Neural progenitor cell (in vitro differentiated cells): ENCODE measurements at places on chromosomes 5 and 9. TPM values are rescaled to one million over a fixed set of nuclear protein-coding genes. Genes with fewer than 3 reads are reported as not detected.
A peak's percentile ranks its signal among the peaks of the same experiment; 100 is the strongest.

GRCh38 chr5:2998106-2998505, 246.6 kb upstream of the IRX2 start:
- no peaks in the 10 kb centered on the region for H3K27me3 ChIP-seq
- no peak overlapping the region for H3K27ac ChIP-seq
- no peaks in the 10 kb centered on the region for H3K36me3 ChIP-seq

DNA sequence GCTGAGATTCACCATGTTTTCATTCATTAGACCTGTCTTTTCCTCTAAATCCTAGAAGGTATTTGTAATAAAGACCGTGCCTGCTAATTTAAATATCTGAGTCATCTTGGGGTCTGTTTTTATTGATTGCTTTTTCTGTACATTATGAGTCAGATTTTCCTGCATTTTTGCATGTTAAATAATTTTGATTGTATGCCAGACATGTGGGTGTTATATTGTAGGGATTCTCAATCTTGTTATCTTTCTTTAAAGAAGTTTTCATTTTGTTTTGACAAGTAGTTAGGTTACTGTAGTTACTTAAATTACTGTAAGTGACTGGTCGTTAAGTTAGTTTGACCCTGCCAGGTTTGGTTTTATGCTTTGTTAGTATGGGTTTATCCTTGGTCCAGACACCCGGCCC, 35.1 kb downstream of the EXOSC2 start:
- no peak for DNase-seq
- no peaks in the 10 kb centered on the region for H3K27me3 ChIP-seq
- H3K4me1 ChIP-seq: peaks cover 4% of the 10 kb centered on the region
- no peak overlapping the region for H3K27ac ChIP-seq

- H3K4me3 ChIP-seq: peak within 1 kb of the TSS; percentile 60
- DNase-seq: peak; percentile 85
- peaks cover 34% of the 10 kb centered on the region for H3K4me1 ChIP-seq
Observed at GRCh38 chr5:36606428-36607113, at the start of gene SLC1A3. Gene SLC1A3 (plus strand): TSS chr5:36606606. CDS start chr5:36608424, 1,818 bp downstream.

GRCh38 chr9:101509572-101509971, 24.1 kb upstream of the RNF20 start:
- H3K27me3 ChIP-seq: no peaks in the 10 kb centered on the region
- DNase-seq: no peak
- no peaks in the 10 kb centered on the region for H3K36me3 ChIP-seq
- no peak overlapping the region for H3K4me3 ChIP-seq

DNA sequence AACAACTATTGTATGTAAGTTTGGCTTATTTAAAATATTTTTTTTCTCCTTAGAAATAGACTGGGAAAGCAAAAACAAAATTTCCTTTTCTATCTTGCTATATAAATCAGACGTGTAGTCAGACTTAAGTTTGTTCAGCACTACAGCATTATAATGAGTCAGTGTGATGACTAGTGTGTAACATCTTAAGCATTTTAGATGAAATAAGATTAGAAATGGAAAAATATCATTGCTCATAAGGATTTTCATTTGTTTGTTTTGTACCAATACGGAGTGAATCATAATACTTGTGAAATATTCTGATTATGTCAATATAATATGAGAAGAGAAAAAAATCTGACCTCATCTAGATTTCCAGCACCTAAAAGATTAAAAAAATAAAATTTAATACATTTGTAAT, 64.7 kb upstream of the RICTOR start:
- H3K27me3 ChIP-seq: no peaks in the 10 kb centered on the region
- no peak overlapping the region for H3K27ac ChIP-seq
- no peak overlapping the region for H3K4me3 ChIP-seq
- no peak for DNase-seq
- no peaks in the 10 kb centered on the region for H3K36me3 ChIP-seq
- H3K4me1 ChIP-seq: no peaks in the 10 kb centered on the region

DNA sequence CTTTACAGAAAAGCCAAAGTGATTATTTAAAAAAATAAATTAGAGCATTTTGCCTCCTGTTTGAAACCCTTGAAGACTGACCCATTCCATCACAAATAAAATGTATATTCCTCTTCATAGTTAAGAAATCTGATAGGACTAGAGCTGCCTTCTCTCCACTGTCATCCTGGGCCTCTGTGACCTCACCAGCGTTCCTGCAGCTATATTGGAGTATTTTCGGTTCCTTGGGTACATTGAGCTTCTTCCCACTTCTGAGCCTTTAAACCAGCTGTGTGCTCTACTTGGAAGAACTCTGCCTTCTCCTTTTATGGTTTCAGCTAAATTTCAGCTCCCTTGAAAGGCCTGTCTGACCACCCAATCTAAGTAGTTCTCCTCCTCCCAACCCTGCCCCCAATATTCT, 99.1 kb upstream of the ABCA1 start:
- no peaks in the 10 kb centered on the region for H3K27me3 ChIP-seq
- no peak overlapping the region for H3K4me3 ChIP-seq
- H3K27ac ChIP-seq: no peak overlapping the region
- H3K36me3 ChIP-seq: no peaks in the 10 kb centered on the region

GRCh38 chr5:177508837-177509236, 789 bp downstream of the DOK3 start:
- DNase-seq: no peak
- no peaks in the 10 kb centered on the region for H3K27me3 ChIP-seq
- no peaks in the 10 kb centered on the region for H3K36me3 ChIP-seq
- H3K4me3 ChIP-seq: no peak overlapping the region
- H3K4me1 ChIP-seq: no peaks in the 10 kb centered on the region

GRCh38 chr5:115450741-115451140, 93.8 kb downstream of the FEM1C start:
- no peaks in the 10 kb centered on the region for H3K27me3 ChIP-seq
- H3K27ac ChIP-seq: peak overlapping the region; percentile 76
- H3K4me1 ChIP-seq: peaks cover 17% of the 10 kb centered on the region
- no peak for DNase-seq

- no peaks in the 10 kb centered on the region for H3K36me3 ChIP-seq
- no peaks in the 10 kb centered on the region for H3K27me3 ChIP-seq
- H3K4me1 ChIP-seq: no peaks in the 10 kb centered on the region
Observed at GRCh38 chr5:42645138-42645537, 111.5 kb upstream of the CCDC152 start.

DNA sequence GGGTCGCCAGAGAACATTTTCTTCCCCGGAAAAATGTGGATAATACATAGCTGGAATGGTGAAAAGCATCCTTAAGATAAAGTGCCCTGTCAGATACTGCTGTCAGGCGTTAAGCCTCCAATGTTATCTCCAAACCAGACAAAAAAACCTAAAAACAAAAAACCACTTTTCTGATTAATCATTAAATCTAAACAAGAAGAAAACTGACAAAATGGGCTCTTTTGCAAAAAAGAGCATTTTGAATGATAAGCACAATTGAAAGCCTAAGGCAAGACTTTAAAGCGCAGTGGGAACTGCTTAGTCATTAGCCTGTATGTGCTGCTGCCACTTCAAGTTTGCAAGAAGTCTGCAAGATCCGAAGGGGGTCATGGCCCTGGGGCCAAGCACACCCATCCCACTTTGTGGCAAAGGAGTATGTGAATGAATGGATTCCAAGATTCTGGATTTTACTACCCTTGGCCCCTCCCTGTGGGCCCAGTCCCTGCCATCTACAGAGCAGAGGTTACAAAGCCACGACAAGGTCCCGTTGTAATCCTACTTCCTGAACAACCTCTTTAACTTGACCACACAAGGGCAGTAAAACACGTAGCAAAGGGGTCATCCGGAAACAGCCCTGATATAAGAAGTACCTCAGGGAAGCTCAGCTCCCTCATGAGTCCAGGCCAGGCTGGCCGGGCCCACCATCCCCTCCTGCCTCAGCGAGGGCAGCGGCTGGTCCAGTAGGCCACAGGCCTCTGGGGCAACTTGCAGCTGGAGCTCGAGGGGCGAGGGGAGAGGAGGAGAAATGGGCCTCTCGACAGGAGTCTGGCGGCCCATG, 29.7 kb downstream of the SHB start:
- H3K36me3 ChIP-seq: no peaks in the 10 kb centered on the region
- no peak for DNase-seq
- H3K27me3 ChIP-seq: no peaks in the 10 kb centered on the region
- no peak overlapping the region for H3K4me3 ChIP-seq
- peaks cover 8% of the 10 kb centered on the region for H3K4me1 ChIP-seq
- H3K27ac ChIP-seq: no peak overlapping the region

GRCh38 chr5:117652036-117652957, 1077.7 kb upstream of the SEMA6A start:
- H3K27me3 ChIP-seq: no peaks in the 10 kb centered on the region
- no peak for DNase-seq
- no peak overlapping the region for H3K4me3 ChIP-seq
- no peaks in the 10 kb centered on the region for H3K4me1 ChIP-seq
- H3K27ac ChIP-seq: no peak overlapping the region

DNA sequence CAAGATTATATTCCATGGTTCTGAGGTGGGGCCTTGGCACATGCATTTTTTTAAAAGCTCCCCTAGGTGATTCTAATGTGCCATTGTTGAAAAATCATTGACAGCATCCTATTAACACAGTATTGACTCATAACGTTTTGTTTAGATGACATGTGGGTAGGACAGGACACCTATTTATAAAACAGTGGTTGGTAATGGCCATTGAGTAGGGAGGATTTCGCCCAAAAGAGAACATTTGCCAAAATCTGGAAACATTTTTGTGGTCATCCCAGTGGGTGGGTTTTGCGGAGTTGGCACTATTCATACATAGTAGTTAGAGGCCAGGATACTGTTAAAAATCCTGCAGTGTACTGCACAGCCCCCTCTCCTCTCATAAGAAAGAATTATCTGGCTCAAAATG, 6.4 kb upstream of the CHD1 start:
- H3K36me3 ChIP-seq: no peaks in the 10 kb centered on the region
- H3K4me1 ChIP-seq: peaks cover 37% of the 10 kb centered on the region
- H3K4me3 ChIP-seq: no peak overlapping the region
- no peak for DNase-seq

- H3K27ac ChIP-seq: peak overlapping the region; percentile 53
- no peaks in the 10 kb centered on the region for H3K36me3 ChIP-seq
Observed at GRCh38 chr9:131429121-131430012, 35.5 kb downstream of the PRRC2B start.

GRCh38 chr9:106376689-106377088, 486.3 kb upstream of the ZNF462 start:
- DNase-seq: no peak
- H3K4me3 ChIP-seq: no peak overlapping the region
- no peaks in the 10 kb centered on the region for H3K36me3 ChIP-seq
- H3K27ac ChIP-seq: no peak overlapping the region
- H3K27me3 ChIP-seq: no peaks in the 10 kb centered on the region

PCDHA13 gene
- total RNA-seq: 1.9 and 2.3 TPM in 2 replicates

DNA sequence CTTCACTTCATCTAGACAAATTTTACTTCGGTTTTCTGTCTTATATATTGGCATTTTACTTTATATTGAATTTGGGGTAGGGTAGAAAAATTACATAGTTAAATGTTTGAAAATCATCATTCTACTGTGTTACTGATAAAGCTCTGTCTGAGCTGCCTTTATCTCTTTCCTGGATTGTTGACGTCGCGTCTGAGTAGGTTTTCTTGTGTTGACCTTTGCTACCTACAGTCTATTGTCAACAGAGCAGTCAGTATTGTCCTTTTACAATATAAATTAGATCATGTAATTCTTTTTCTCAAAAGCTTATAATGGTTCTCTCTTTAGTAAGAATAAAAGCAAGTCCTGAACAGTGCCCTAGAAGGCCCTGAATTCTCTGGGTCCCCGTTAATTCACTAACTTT, 128.2 kb downstream of the HACD4 start:
- no peak overlapping the region for H3K27ac ChIP-seq
- H3K27me3 ChIP-seq: no peaks in the 10 kb centered on the region
- no peak overlapping the region for H3K4me3 ChIP-seq
- peaks cover 10% of the 10 kb centered on the region for H3K4me1 ChIP-seq
- DNase-seq: no peak
- no peaks in the 10 kb centered on the region for H3K36me3 ChIP-seq

GRCh38 chr5:125002727-125003598, 256.5 kb upstream of the ZNF608 start:
- no peak for DNase-seq
- peaks cover 63% of the 10 kb centered on the region for H3K4me1 ChIP-seq
- H3K36me3 ChIP-seq: no peaks in the 10 kb centered on the region
- H3K27ac ChIP-seq: peak overlapping the region; percentile 31
- H3K27me3 ChIP-seq: no peaks in the 10 kb centered on the region

GRCh38 chr9:5514617-5515260, 4.4 kb downstream of the PDCD1LG2 start:
- H3K36me3 ChIP-seq: no peaks in the 10 kb centered on the region
- peaks cover 4% of the 10 kb centered on the region for H3K4me1 ChIP-seq
- H3K27me3 ChIP-seq: no peaks in the 10 kb centered on the region
- no peak overlapping the region for H3K27ac ChIP-seq

ZNF354B gene
- 16.3 and 31.3 TPM in 2 replicates for total RNA-seq

DNA sequence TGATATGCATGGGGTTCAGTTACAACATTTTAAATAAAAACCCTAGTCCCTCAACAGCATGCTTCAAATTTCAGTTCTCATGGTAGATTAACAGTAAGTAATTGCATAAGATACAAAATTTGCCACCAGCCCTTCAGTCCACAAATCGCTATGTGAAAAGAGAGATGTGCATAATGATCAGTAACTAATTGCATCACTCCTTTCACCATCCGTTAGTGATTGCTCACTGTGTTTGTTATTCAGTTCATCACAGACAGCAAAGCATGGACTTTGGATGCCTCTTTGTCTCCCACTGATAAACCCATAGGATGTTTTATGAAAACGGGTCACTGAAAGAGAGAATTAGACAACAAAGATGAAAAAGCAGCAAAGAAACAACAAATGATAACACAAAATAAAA, 103.2 kb downstream of the MCTP1 start:
- no peak overlapping the region for H3K4me3 ChIP-seq
- no peak for DNase-seq
- H3K36me3 ChIP-seq: no peaks in the 10 kb centered on the region
- H3K27me3 ChIP-seq: no peaks in the 10 kb centered on the region
- H3K27ac ChIP-seq: no peak overlapping the region

CD274 gene
- not detected in 2 replicates for total RNA-seq
